ENCODE measurements at places on chromosomes 3 and 15. TPM values are rescaled to one million over a fixed set of nuclear protein-coding genes. Genes with fewer than 3 reads are reported as not detected.

COL7A1 gene
- 0.19 TPM for total RNA-seq

GPR160 gene
- 7.7 TPM for total RNA-seq

GOLGA8Q gene
- 0.48 TPM for total RNA-seq

KAT2B gene
- total RNA-seq: 13.4 TPM

SUSD5 gene
- total RNA-seq: 4.3 TPM

AHSG gene
- not detected for total RNA-seq

TMEM207 gene
- not detected for total RNA-seq

ZCWPW2 gene
- total RNA-seq: under 0.01 TPM

PP2D1 gene
- not detected for total RNA-seq

CCR9 gene
- not detected for total RNA-seq

CCR8 gene
- not detected for total RNA-seq

PLS1 gene
- 1.3 TPM for total RNA-seq

PLA2G4E gene
- not detected for total RNA-seq

SPATA16 gene
- total RNA-seq: not detected

CEP152 gene
- total RNA-seq: 3.9 TPM

ASB14 gene
- not detected for total RNA-seq

CCR4 gene
- not detected for total RNA-seq

PLSCR5 gene
- not detected for total RNA-seq

TM4SF1 gene
- total RNA-seq: 957 TPM

CLRN1 gene
- not detected for total RNA-seq

ERICH6 gene
- not detected for total RNA-seq

ADAMTS17 gene
- total RNA-seq: not detected

GASK1A gene
- total RNA-seq: 0.10 TPM

PFN2 gene
- total RNA-seq: 76.8 TPM

TMEM212 gene
- not detected for total RNA-seq

RPP25 gene
- total RNA-seq: 23.2 TPM

PLOD2 gene
- total RNA-seq: 284 TPM

ADPRH gene
- 9.2 TPM for total RNA-seq

CHRNA5 gene
- 6.9 TPM for total RNA-seq

FBXO40 gene
- not detected for total RNA-seq

TRH gene
- total RNA-seq: not detected

Data from vein endothelial cell (primary cell).